ENCODE measurements at places on chromosomes 3 and 15.

DNA sequence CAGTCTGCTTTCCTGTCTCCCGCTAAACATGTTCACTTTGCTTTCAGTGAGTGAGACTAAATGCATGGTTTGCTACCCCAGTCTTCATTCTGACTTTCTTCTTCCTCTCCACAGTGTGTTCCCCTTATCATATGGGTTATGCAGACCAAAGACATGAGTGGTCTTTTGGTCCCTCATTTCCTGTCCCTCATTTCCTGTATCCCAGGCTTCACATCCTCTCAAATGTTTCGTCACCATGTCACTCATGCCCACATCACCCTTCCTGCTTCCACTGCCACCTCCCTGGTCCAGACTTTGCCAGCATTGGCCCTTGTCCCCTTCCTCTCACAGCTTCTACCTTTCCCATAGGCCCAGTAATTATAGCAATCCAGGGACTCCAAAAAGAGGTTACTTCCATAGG is 209.0 kb downstream of the MYRIP start:
- DNase-seq: no peak

GRCh38 chr15:49707598-49707997 is 86.8 kb downstream of the DTWD1 start:
- DNase-seq: no peak

- DNase-seq: no peak
Observed at GRCh38 chr3:182786564-182787196, 6.6 kb upstream of the ATP11B start.

DNA sequence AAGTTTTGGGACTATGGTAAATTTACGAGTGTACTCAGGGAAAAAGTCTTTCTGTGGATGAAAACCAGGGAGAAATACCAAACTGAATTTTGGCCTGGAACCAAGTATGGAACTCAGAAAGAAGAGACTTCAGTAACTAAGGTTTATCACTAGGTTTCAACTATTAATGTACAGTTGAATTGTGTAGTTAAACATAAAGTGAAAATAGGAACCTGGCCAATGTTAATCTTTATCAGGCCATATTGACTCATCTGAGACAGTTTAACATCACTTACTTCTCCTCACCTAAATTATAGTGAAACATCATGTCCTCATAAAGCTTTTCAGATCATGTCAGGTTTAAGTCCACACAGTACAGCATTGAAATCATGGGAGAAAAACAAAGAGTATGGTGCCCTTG is 197.7 kb downstream of the LSAMP start:
- no peak for DNase-seq

- no peak for DNase-seq
Observed at GRCh38 chr15:88321271-88321670, 64.7 kb upstream of the NTRK3 start.

DNA sequence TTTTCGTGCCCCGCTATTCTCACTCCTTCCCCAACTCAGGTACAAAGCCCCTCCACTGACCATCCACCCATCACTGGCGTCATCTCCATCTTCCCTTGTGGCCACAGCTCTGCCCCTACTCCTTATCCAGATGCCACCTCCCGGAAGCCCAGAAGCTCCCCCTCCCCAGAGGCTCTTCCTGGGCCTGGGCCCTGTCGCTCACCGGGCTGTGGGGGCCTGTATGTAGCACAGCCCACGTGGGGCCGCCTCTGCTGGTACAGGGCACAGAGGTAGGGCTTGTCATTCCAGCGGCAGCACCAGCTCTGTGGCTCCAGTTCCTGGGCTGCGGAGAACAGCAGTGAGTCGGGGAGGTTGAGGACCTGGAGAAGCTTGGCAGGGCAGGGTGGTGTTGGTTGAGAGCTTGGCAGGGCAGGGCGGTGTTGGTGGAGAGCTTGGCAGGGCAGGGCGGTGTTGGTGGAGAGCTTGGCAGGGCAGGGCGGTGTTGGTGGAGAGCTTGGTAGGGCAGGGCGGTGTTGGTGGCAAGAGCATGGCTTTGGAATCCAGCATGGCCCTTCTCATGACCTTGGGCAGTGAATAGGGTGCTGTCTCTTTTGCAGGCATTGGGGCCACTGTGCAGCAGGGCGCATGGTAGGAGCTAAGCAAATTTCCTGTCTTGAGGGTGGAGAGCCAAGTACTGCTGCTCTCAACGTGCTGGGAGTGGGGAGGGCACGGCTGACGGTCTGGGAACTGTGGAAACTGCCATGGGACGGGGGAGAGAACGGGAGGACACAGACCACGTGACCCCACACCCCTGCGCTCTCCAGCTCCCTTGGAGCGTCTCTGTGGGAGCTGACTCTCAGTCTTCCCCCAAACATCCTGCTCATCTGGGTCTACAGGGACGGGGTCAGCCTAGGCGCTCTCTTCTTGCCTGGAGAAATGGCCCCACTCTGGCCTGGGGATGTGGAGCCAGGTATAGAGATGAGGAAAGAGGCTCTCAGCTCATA is 43.4 kb downstream of the MUC20 start:
- DNase-seq: no peak

- no peak for DNase-seq
Observed at GRCh38 chr3:60760145-60760544, 491.1 kb downstream of the FHIT start.

- no peak for DNase-seq
Observed at GRCh38 chr3:51622868-51623267, 48.2 kb upstream of the TEX264 start.

- no peak for DNase-seq
Observed at GRCh38 chr3:133171831-133172230, 133.6 kb downstream of the TMEM108 start.

All from GM12892 (cell line).